ENCODE measurements at places on chromosomes 11 and 22.

DNA sequence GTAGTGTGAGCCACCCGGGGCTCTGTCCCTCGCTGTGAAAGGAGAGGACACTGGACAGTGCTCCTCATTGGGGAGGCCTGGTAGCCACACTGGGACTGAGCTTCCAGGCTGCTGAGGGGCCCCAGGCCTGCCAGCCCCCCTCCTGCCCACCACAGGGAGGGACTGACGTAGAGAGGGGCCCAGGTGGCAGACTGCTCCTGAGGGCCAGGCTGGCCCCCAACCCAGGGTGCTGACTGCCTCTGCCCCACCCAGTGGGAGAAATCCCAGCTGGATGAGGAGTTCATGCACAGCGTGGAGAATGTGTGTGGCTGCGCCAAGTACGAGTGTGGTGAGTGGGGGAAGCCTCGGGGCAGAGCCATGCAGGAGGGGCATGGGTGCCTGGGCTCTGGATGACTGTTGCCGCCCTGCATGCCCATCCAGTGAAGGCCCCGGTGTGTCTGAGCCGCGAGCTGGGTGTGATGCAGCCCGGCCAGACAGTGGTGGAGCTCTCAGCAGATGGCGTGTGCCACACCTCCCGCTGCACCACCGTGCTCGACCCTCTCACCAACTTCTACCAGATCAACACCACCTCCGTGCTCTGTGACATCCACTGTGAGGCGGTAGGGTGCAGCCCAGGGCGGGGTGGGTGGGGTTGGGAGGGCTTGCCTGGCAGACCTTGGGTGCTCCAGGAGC, 78.7 kb upstream of the MYOD1 start:
- DNase-seq: no peak

- no peak for DNase-seq
Measured at GRCh38 chr11:122785031-122785541, 53.2 kb upstream of the CRTAM start.

DNA sequence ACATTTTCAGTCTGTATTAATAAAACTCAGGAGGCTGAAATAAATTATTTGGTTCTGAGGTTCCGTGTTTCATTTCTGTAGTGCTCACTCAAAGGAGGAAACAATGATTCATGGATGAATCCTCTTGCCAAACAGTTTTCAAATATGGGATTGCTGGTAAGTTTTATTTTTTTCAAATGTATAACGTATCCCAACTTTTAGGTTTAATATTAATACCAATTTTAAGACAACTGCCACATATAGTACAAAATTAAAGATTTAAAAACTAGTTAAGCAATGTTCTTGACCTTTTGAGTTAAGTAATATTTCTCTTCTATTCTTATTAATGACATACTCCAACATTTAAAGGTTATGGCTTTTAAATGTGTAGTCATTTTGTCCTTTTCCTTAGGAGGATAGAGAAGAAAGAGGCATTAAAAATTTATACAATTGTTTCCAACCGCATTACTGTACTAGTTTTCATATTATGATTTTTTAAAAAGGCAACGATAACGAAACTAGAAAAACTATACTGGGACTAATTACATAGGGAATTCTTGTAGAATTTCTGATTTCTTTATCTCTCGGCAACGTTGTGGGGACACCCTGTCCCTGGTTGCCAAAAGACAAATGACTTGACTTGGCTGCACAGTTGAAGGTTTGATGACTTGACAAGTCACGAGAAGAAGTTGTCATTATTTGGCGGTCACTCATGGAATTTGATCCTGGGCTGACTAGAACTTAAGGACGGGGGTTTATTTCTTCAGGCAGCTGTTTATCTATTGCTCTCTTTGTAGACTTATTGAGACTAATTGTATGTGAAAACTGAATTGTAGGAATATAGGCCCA, 69.1 kb upstream of the ADSL start:
- DNase-seq: no peak

GRCh38 chr11:8671651-8672062, 10.8 kb downstream of the TRIM66 start:
- DNase-seq: no peak

Data from CD4-positive, alpha-beta T cell treated with Interleukin-6 at 100 ng/mL for 8 hours (primary cell).